ENCODE measurements at places on chromosomes 1 and 21. TPM values are rescaled to one million over a fixed set of nuclear protein-coding genes. Genes with fewer than 3 reads are reported as not detected.

The PBX1 gene
- 2.9 TPM for total RNA-seq

The PLEKHG5 gene
- 45.2 TPM for total RNA-seq

The BMP8A gene
- not detected for total RNA-seq

The ST6GALNAC3 gene
- 1.4 TPM for total RNA-seq

The TFAP2E gene
- total RNA-seq, result under 0.01 TPM

The CYP4Z1 gene
- not detected for total RNA-seq

The KRTAP11-1 gene
- not detected for total RNA-seq

The TMEM240 gene
- total RNA-seq, result 0.64 TPM

The ALX3 gene
- total RNA-seq, result not detected

The NCAM2 gene
- 0.26 TPM for total RNA-seq

The SEMA6C gene
- 0.38 TPM for total RNA-seq

The GPA33 gene
- not detected for total RNA-seq

The TRABD2B gene
- total RNA-seq, result under 0.01 TPM

The TNFRSF18 gene
- 1.7 TPM for total RNA-seq

The IL23R gene
- total RNA-seq, result not detected

The DDI2 gene
- total RNA-seq, result 13.7 TPM

The RGS13 gene
- total RNA-seq, result not detected

The LINGO4 gene
- total RNA-seq, result under 0.01 TPM

The UBE2G2 gene
- total RNA-seq, result 67.4 TPM

The CFHR4 gene
- not detected for total RNA-seq

The SPRR2A gene
- total RNA-seq, result 1.3 TPM

The FAAH gene
- 10.2 TPM for total RNA-seq

The SELP gene
- total RNA-seq, result not detected

The TNFRSF25 gene
- 30.3 TPM for total RNA-seq

The LENEP gene
- not detected for total RNA-seq

The ANXA9 gene
- total RNA-seq, result 0.90 TPM

The KLF17 gene
- total RNA-seq, result not detected

The FMO3 gene
- not detected for total RNA-seq

The NUP210L gene
- under 0.01 TPM for total RNA-seq

The ALG14 gene
- 0.53 TPM for total RNA-seq

The REG4 gene
- not detected for total RNA-seq

The KLHL12 gene
- total RNA-seq, result 71.6 TPM

The CNTN2 gene
- total RNA-seq, result under 0.01 TPM

The TATDN3 gene
- total RNA-seq, result 12.1 TPM

The SELE gene
- total RNA-seq, result not detected

The RGS8 gene
- total RNA-seq, result not detected

The LCE3E gene
- total RNA-seq, result not detected

The LHX8 gene
- total RNA-seq, result not detected

The TNFRSF14 gene
- total RNA-seq, result 10.4 TPM

The HRNR gene
- under 0.01 TPM for total RNA-seq

The RERE gene
- total RNA-seq, result 22.7 TPM

The ZNF678 gene
- total RNA-seq, result 5.3 TPM

The DIRAS3 gene
- 0.13 TPM for total RNA-seq

The GJA4 gene
- total RNA-seq, result not detected

The MNDA gene
- not detected for total RNA-seq

The MAB21L3 gene
- total RNA-seq, result 0.53 TPM

The TNNT2 gene
- 2.0 TPM for total RNA-seq

The GUK1 gene
- 695 TPM for total RNA-seq

The NUDT4B gene
- 2.6 TPM for total RNA-seq

The XCL2 gene
- not detected for total RNA-seq

The THEMIS2 gene
- total RNA-seq, result 2.1 TPM
